Cortex of kidney (tissue), 1 donor: ENCODE measurements at places on chromosomes 5 and 9.

DNA sequence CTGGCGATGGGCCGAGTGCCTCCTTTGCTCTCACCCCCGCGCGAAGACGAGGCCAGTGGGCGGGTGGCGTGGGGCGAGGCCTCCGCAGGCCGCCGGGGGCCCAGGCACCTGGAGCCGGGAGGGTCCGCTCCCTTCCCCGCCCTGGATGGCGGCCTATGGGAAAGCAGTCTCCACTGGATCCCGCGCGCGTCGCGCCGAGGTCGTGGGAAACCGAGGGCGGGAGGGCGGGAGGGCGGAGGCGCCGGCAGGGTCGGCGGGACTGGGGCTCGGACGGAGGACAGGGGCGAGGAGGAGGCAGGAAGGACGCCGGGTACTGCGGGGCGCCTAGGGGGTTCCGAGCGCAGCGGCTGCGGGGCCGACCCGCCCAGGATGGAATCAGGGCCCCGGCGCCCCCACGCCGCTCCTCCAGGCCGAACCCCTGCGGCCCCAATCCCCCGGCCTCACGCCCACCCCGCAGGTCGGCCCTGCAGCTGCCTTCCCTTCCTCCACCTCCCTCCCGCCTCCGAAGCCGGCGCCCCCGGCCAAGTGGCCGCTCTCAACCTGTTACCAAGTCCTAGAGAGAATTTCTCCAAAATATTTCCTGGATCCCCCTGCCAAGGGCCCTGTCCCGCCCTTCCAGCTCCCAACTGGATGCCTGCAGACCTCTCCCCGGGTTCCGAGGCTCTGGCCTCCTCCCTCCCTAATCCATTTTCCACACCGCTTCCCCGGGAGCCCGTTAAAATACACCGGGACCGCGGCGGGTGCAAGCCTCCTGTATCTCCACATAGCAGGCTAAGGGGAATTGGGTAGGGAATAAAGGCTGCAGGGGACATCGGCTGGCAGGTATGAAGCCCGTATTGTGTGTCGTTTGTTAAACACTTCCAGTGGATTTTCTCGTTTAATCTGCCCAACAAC, 146.3 kb downstream of the ERCC6L2 start:
- no peak for DNase-seq

DNA sequence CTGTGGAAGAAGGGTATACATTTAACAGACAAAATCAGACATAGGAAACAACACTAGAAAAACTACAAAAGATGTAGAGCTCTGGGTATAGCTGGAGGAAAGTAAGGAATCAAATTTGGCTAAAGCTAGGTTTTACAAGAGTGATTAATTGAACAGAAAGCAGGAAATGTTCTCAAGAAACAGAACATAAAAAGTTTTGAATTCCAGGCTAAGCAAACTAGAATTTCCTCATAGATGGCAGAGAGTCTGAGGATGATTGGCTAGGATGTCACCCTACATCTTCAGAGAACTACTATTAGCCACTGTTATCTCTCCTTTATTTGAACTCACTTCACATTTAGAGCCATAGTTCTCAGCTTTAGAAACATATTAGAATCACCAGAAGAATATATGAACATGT, 502.1 kb upstream of the PAPPA start:
- DNase-seq = no peak

DNA sequence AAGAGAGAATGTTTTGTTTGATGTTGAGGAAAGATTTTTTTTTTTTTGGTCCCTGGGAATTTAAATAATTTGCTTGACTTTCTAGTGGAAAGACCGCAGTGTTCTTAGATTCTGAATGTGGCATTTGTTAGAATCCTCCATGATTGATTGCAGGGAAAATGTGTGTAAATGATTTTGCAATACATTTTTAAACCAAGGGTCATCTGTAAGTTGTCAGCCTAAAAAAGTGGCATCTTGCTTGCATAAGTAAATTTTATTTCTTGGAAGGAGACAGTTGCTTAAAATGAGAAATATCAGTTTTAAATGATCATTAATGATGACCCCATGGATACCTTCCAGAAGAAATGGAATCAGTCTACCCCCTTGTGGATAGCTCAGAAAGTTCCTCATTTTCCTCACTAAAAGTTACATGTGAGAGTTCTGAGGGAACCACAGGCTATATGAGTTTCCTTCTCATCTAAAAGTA, 105.1 kb upstream of the SLC25A48 start:
- DNase-seq = no peak

DNA sequence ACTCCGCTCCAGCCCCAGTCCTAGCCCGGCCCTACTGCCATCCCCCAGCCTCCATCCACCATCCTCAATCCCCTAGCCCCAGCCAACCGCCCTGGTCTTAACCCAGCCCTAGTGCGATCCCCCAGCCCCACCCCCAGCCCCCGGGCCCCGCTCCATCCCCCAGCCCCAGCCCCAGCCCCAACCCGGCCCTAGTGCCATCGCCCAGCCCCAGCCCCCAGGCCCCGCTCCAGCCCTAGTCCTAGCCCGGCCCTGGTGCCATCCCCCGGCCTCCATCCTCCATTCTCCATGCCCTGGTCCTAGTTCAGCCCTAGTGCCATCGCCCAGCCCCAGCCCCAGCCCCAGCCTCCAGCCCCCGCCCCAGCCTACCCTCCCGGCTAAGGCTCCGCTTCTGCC, 398 bp downstream of the TOR1A start:
- no peak for DNase-seq

GRCh38 chr5:109660301-109660700, 29.4 kb upstream of the MAN2A1 start:
- no peak for DNase-seq

GRCh38 chr5:75348241-75348640, 11.2 kb downstream of the HMGCR start:
- no peak for DNase-seq

DNA sequence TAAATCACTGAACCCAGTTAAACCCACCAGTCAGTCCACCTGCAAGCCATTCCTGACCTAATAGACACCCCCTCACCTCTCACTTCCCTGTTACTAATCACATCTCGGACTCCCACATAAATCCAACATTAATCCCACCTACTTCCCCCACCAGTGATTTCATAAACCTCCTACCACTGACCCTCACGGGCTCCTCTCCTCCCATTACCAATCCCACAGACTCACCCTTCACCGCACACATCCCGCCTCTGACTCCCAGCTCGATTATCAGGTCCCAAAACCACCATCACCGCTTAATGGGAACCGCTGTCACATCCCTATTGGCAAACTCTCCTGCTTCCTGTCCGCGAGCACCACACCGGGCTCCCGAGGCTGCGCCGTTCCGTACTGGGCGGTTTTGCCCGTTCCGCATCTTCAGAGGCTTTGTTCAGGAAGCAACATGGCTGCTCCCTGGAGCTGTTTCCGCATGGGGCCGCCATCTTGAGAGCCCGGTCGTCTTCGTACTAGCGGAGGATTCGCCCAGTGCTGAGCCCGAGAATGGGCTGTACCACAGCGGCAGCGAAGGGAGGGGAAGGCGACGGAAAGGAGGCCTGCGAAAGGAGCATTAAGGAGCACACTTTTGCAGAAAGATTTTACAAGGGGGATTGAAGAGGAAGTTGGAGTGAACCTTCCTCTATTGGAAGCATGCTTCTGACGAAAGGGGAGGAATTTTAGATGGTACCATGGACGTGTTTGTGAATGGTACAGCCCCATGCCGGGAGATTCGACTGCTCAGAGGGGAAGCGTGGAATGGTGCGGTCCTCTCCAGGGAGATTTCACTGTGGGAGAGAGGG, at the start of gene ZNF300:
Gene ZNF300, minus strand, starts transcription at position 502 of the 833 bp plus-strand sequence. CDS start 1,825 bp downstream, outside the sequence.
- no peak for DNase-seq

DNA sequence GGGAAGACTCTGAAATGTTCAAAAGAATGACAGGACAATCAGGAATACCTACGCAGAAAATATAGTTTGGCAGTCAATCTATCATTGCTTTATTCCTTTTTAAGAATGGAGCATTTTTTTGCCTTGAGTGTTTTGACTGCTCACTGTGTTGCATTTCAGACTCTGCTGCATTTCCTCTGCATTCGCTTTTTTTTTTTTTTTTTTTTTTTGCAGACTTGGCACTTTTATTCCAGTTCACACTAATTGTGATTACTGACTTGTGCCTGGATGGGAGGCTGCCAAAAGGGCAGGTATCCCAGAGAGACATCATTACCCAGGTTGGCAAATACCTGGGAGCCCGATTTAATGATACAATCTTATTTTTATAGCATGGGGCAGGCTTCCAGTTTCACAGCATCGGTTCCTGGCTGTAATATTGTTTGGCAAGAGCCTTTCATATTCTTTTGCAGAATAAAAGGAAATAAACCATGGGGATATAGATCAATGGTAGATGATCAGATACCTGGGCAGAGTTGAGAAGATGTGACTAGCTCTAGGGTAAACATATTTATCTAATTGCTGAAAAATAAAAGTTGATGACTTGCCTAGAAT, 1132.6 kb downstream of the MAT2B start:
- DNase-seq = no peak

DNA sequence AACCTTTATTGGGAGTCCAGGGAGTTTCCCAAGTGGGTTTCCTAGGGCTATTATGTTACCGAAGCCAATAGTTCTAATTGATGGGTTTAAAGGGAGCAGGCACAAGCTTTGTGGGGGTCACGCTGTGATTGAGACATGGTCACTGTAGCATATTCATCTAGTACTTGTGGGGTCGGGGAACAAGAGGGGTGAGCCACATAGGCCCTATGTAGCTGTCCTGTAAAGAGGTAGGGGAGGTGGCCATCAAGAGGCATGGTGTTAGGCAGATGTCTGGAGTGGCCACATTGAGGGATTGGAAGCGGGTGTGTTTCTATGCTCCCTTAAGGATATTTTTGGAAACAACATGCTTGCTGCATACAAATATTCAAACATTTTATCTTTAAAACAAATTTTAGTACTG, 50.1 kb downstream of the EXOSC2 start:
- DNase-seq = no peak

DNA sequence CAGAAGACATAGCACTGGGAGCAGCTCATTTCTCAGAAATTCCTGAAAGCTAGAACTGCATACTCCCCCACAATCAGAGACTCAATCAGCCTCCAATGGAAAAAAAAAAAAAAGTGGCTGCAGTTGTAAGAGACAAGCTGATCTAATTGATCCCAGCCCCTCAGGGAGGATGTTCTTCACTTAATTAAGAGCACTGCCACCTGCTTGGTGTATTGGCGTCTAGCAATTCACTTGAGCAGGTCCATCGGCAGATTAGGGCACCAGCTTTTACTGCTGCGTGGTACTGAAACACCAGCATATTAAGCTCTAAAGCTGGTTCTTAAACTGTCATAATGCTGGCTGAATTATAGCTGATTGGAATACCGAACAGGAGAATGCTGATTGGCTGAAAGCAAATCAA, 1890.1 kb upstream of the WWC1 start:
- no peak for DNase-seq

GRCh38 chr5:68021916-68022315, 193.6 kb upstream of the PIK3R1 start:
- no peak for DNase-seq

GRCh38 chr5:149878371-149878770, 66.2 kb downstream of the PDE6A start:
- DNase-seq = no peak
